Psoas muscle (tissue), 8 donors: ENCODE measurements at places on chromosomes 3 and 15.

- DNase-seq = no peak
These were observed 71.8 kb downstream of the DTWD1 start for GRCh38 chr15:49692514-49693090.

- no peak for DNase-seq
These were observed 216.1 kb upstream of the CDIN1 start for GRCh38 chr15:36363335-36363734.

- DNase-seq = no peak
These were observed 40.4 kb downstream of the OR4F15 start for GRCh38 chr15:101852356-101852755.

DNA sequence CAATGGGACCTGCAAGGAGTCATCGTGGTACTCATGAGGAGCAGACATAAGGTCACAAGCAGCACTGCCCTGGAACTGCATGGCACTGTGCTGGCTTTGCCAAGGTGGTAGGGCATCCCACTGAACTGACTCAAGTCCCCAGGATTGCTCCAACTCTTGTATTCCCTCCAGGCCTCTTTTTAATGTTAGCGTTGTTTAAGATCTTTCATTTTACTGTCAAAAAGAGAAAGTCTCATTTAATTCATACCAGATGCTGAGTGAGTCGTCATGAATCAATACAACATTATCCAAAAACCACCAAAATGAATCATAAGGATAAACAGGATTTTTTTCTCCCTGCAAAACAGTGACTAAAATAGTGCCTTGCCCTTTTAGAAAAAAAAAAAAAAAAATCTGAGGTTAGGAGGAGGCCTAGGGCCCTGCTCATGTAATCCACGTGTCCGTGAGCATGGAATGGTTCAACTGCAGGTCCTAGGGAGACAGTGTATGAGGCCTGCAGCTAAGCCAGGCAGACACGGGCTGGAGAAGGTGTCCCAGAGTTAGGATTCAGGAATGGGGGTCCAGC is 36.7 kb upstream of the BLM start:
- DNase-seq = peak; percentile 48

DNA sequence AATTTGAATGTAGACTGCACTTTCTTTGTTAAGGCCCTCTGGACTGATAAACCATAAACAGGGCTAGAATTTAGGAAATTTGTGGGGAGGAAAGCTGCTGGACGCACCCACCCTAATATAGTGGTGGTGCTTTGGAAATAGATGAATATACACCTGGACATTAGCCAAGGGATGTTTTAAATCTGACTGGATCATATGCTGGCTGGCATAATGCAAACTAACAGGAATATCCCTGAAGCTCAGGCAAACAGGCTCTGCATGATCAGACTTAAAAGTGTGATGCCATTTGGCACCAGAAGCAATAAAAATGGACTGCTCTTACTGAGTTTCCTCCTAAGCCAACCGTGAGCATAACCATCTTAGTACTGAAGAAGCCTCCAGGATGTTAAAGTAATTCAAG is 465.8 kb upstream of the ROBO1 start:
- DNase-seq = no peak

DNA sequence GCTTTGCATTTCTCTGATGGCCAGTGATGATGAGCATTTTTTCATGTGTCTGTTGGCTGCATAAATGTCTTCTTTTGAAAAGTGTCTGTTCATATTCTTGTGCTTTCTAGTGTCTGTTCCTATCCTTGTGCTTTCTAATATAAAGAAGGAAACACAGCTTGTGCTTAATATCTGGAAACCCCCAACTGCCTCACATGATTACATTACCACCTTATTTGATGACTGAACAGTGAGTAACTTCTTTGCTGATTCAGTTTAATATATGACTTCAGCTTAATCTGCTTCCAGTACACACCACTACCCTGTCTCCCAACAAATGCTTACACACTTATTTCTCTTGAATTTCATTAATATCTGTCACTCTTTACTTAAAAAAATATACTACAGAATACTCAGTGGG is 835.1 kb downstream of the EDEM1 start:
- DNase-seq = no peak

GRCh38 chr3:64178419-64178818 is 46.8 kb downstream of the PRICKLE2 start:
- DNase-seq = no peak

GRCh38 chr3:198079771-198080520 is 119.9 kb downstream of the LMLN start:
- no peak for DNase-seq

- peak; percentile 35 for DNase-seq
These were observed 88.2 kb downstream of the FBN1 start for GRCh38 chr15:48557335-48557734.

DNA sequence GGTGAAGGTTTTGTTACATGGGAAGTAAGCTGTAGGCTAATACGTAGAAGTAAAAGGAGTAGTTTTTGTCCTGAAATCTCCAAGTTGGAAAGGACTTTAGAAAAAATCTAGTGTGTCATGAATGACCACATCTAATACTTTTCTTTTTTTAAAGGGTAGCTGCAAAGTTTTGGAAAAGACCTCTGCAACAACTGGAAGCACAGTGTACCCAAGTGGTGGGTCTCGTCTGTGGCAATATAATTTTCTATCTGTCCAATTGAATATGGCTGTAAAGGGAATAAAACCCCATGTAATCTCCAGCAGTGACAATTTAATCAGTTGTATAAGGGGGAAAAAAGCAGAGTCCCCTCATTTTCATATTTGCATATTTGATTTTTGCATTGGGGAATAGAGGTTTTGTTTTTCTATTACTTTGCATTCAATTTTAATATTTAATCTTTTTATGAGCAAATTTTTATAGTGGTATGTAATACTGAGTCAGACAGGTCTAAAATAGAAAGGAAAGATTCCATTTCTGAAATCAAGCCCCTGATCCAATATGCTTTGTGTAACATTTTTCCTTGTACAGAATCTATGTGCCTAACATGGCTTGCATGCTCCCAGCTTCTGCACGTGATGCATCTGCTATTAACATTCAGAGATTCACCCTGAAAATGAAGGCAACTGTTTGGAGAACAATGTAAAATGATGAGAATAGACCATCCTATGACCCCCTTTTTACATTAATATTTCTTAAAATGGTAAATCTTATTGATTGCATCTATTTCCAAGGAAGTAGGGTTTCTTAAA is 531.4 kb downstream of the ZIC1 start:
- no peak for DNase-seq

GRCh38 chr3:56413911-56414310 is 54.4 kb downstream of the ERC2 start:
- no peak for DNase-seq

DNA sequence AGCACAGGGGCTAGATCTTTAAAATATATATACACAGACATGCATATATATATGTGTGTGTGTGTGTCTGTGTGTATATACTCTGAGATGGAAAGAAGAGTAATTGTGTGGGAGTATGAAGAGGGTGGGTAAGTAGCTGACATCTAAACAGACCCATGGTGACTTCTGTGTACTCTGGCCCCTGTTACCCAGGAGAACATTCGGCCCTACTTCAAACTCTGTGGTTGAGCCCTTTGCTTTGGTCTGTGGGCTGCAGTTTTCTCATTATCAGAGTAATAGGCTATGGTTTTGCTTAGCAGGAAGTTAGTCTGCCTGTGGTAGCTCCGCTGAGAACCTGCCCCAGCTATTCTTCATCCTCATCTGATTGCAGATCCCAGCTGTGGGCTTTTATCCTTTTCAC is 141.4 kb downstream of the RBPMS2 start:
- no peak for DNase-seq

- no peak for DNase-seq
These were observed 27.0 kb downstream of the NDUFB4 start for GRCh38 chr3:120622870-120623726.

- DNase-seq = no peak
These were observed 191.6 kb downstream of the SV2B start for GRCh38 chr15:91291673-91292072.

GRCh38 chr3:117084739-117085270 is 375.2 kb downstream of the TUSC7 start:
- no peak for DNase-seq

DNA sequence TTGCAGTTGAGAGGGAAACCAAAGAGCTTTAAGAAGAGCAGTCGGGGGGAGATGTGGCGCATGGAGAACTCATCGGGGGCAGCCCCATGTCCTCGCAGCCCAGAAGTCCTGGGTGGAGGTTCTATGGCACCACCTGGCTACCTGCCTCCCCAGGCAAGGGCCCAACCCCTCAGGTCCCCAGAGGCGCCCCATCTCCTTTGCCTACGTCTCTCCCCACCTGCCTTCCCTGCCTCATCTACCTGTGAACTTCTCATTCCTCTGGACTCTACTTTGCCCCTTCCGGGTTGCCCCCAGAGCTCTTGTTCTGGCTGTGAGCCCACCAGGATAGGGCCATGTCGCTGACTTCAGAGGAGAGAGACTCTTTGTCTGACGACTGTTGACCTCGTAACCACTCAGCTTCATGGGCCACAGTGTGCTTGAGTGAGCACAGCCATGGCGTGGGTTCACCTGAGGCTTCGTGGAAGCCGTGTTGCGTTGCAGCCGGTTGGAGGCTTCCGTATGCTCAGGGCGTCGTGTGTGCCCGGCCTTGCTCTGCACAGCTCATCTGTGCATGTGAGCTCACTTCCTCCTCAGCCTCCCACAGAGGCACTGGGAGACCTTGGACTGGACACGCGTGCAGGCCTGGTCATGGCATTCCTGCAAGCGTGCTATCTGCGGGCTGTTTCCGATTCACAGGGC is 13.4 kb downstream of the APBA2 start:
- DNase-seq = no peak

- DNase-seq = no peak
These were observed 135.0 kb downstream of the LRRK1 start for GRCh38 chr15:101054116-101054515.
